ENCODE measurements at places on chromosomes 5 and 9.

GRCh38 chr5:113083481-113083880, 106.9 kb downstream of the DCP2 start:
- DNase-seq, result no peak

GRCh38 chr5:122545986-122546385, 228.9 kb upstream of the SNX2 start:
- DNase-seq, result no peak

GRCh38 chr9:129617167-129617566, 3.7 kb downstream of the C9orf50 start:
- no peak for DNase-seq

- no peak for DNase-seq
These were observed 226.2 kb upstream of the SMC2 start for GRCh38 chr9:103867886-103868285.

- DNase-seq, result no peak
These were observed 53.9 kb downstream of the CFAP95 start for GRCh38 chr9:69874301-69875060.

Data from stimulated activated CD8-positive, alpha-beta memory T cell treated with anti-CD3 and anti-CD28 coated beads, Interleukin-15, amount 100 ng/mL, for 48 hours (primary cell).